ENCODE measurements at places on chromosomes 16 and 17.

DNA sequence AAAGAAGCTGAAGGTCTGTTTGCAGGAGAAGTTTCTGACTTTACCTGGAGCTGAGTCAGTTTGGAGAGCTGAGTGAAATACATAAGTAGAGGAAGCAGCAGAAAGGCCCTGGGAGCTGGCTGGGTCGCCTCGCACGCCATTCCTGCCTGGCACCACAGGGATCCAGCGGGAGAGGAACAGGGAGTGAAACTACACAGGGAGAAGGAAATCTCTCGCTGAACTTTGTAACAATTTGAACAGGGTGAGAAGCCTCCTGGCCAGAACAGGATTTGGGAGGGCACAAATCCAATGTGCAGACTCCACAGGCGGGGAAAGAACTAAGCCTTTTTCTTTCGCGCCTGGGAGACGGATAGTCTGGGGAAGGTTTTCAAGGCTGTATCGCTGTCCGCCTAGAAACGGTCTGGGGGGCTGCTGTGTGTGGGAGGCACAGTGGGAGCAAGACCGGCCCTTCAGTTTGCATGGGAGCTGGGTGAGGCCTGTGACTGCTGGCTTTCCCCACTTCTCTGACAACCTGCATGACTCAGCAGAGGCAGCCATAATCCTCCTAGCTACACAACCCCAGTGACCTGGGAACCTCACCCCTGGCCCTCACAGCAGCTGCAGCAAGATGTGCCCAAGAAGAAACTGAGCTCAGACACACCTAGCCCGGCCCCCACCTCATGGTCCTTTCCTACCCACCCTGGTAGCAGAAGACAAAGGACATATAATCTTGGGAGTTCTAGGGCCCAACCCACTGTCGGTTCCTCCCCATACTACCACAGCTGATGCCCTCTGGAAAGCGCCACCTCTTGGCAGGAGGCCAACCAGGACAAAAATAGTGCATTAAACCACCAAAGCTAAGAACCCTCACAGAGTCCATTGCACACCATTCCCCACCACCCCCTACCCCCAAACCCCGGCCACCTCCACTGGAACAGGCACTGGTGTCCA is 778.6 kb downstream of the KCNJ2 start:
- no peak for DNase-seq

DNA sequence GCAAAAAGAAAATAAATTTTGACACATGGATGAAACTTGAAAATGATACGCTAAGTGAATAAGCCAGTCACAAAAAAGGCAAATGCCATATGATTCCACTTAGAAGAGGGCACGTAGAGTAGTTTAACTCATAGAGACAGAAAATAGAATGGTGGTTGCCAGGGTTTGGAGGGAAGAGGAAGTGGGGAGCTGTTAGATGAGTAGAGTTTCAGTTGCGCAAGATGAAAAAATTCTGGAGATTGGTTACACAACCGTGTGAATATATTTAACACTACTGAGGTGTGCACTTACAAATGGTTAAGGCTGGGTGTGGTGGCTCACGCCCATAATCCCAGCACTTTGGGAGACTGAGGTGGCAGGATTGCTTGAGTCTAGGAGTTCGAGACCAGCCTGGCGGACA is 93.4 kb upstream of the TMEM132E start:
- no peak for DNase-seq

DNA sequence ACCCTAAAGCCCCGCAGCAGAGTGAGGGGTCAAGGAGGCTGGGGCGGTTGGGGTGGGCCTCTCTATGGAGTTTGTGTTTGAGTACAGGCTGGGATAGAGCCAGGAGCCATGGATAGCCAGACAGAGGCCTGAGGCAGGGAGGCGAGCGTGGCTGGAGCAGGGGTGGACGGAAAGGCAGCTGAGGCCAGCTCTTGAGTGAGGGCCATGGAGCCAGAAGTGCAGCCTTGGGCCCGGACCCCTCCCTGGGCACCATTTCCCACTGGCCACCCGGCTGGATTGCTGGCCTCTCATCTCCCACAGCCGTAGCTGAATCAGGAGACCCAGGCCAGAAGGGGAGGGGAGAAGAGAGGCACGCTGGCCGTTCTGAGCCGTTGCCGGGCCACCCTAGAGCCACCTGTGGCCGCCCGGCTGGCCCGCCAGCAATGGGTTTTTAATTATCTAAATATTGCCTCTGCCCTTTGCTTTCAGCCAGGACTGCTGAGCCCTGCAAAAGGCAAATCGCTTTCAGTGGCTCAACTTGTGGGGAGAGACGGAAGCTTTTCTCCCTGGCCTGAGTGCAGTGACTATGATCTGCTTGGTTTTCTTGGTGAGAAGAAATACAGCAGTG is 75.2 kb upstream of the GSE1 start:
- no peak for DNase-seq

DNA sequence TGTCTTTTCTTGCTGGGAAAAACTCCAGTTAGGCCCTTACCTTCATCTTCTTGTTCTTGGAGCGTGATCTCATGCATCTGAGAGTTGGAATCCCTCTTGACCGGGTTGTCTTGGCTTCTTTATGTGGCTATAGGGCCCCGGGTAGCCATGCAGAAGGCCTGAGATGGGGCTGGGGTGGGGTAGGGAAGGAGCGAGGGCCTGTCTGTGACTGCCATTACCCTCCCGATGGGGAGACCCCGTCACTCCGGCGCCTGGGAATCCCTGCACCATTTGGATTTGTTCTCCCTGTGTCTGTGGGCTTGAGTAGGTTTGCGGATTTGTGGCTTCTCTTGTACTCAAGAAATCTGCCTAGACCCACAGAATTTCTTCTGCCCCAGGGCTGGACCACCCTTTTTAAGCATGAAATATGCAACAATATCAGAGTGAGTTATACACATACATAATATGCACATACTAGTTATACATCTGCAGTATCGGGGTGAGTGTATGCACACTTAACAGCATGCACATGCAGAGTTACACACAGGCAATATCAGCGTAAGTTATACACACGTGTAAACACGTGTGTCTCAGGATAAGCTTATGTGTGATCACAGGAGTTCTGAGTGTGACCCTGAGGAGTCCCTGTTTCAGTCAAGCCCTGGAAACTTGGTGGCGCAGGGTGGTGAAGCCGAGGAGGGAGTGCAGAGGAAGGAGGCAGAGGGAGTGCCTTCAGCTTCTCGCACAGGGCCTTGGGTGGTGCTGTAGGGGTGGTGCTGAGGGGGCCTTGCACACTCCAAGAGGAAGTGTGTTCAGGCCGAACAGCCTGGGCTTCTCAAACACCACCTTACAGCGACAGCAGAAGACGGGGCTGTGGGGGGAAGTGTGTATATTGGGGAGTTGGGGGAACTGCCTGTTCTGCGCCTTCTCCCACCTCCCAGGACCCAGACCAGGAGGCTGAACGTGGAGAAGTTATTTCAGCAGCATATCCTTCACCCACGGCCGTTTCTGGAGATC is 18.5 kb downstream of the CCDC42 start:
- no peak for DNase-seq

- DNase-seq: peak; percentile 72
Observed at GRCh38 chr17:82424001-82424862, 5.8 kb upstream of the OGFOD3 start.

DNA sequence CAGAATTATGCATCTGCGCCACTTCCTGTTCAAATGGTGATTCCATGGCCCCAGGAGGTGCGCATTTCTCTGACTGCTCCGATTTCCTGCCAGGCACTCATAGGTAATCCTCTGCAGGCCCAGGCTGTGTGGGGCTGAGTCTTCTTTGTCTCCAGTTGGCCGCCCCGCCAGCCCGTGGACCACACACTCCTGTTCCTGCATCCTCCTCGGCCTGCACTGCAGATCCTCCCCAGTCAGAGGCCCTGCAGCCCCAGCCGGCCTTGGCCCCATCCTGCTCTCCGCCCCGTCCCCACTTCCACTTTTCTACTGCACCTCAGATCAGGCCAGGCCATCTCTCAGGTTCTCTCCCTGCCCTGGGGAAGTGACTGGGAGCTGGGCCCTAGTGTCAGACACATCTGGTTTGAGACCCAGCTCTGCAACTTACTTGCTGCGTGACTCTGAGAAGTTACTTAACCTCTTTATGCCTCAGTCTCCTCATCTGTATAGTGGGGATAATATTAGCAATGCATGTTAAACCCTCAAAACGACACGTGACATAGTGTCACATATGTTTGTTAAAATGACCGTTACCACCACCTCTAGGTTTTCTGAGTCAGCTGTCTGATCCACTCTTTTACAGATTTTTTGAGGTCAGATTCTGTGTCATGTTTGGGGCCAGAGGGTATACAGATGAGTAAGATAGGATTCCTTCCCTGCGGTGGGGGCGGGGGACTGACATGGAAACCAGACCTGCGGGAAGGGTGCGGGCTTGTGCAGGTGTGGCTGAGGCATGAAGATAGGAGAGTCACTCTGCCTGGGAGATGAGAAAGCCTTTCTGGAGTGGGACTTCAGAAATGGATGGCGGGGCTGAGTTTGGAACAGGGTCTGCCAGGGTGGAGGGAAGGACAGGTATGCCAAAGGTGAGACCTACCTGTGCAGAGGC is 12.8 kb downstream of the RAB11FIP4 start:
- DNase-seq: no peak

DNA sequence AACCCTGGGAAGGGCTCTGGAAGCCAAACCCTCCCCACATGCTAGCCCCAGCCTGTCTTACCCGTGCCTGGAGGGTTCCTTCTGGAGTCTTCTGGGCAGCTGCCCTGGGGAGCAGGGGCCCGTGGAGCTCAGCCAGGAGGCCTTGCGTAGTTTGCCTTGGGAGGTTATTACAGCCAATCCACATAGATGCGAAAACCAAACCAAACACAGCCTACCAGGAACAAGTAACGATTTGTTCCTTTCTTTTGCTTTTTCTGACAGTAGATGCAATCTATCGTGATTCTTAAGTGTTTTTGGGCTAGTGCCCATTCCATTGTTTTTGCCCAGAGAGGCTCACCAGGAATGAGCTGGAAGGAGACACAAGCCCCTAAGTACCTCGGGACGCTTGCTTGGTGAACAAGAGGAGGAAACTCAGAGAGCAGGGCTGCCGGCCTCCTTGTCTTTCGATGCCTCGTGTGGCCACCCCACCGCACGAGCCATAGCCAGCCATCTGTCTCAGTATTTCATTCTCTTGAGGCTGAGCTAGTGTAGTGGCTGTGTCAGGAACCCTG is 102.7 kb upstream of the NOL11 start:
- no peak for DNase-seq

DNA sequence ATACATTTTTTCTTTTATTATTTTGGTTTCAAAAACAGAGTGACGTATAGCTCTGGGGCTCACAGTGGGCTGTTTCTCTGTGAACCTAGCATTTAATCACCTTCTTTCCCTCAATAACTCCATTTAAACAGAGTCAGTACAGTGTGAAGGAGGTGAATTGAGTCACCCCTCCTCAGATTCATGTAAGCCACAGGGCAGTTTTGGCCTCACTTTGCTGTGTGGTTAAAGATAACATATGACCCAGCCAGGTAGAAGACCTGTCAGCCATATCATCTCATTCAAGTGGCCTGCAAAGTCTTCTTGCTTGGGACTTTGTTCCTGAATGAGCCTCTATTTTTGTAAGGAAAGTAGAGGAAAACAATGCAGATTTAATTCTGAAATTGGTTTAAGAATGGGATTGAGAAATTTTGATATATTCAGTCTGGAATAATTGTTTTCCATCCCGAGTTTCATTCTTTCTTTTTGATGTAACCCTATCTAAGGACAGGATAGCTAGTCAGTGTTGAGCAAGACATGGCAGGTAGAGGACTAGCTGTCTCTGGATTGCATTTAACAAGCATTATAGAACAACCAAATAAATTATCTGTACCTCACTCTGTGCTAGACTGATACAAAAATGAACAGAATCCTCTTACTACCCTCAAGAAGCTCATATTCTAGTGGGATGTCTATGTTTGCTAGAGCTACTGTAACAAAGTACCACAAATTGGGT is 13.1 kb downstream of the MAP2K6 start:
- no peak for DNase-seq

DNA sequence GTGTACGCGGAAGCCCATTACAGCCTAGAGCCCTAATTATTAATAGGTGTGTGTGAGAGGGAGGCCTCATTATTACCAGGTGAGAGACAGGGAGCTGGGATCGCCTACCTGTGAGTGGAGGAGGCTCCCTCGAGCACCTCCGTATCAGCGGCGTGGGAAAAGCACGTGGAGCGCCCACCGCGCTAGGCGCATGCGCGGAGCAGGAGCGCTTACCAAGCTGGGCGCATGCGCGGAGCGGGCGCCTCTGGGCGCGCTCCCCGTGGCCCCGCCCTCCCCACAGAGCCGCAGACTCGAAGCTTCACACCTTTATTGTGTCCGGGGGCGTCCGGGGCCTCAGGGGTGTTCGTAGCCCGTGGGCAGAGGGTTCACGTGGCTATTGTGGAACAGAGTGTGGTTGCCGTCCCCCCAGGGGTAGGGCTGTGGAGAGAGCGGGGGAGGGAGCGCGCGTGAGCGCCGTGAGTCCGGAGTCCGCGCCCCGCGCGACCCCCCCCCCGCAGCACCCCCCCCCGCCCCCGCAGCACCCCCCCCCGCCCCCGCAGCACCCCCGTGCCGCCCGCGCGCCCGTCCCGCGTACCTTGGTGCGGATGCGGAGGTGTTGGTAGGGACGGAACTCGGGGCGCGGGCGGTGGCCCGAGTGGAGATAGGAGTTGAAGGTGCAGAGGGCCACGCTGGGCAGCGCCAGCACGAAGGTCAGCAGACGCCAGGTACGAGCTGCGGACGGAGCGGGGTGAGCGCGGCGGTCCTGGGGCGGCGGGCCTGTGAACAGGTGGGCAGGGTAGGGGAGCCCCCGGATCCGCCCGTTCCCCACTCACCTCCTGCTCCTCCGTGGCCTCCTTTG is 500 bp downstream of the COX6A2 start:
- DNase-seq: peak; percentile 38

DNA sequence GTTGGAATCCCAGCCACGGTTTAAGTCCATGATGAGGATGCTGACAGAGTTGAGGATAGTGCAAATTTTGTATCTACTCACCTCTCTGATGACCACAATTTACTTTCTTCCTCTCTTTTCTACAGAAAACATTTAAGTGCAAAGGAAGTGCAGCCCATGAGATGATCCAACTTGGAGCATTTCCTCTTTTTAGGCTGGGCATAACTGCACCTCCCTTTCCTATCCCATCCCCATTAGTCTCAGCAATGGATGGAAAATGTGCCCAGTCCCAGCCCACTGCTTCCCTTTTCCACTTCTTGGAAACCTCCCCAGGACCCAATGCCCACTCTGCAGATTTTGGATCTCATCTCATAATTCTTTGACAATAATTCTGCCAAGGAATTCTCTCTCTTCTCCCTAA is 16.6 kb upstream of the CCL8 start:
- DNase-seq: no peak

DNA sequence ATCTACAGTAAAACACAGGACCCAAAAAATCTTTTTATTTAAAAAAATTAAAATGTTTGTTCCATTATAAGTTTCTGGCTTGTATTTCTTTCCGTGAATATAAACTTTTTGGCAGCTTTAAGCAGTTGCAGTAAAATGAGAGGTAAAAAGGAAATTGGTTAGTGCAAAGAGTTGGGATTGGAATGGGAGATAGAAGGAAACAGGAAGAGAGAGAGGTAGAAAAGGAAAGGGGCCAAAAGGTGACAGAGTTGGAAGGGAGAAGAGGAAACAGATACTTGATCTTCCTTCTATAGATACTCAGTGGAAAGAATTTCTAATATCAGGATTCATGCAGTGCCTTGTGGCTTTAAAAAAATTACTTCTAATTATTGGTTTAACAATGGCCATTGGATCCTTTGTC is 63.5 kb downstream of the NQO1 start:
- DNase-seq: no peak
